Posterior vena cava (tissue), 2 donors: ENCODE measurements at places on chromosomes 7 and 10. TPM values are rescaled to one million over a fixed set of nuclear protein-coding genes. Genes with fewer than 3 reads are reported as not detected.

CCL26 gene
- 0.97 TPM for total RNA-seq

DNA sequence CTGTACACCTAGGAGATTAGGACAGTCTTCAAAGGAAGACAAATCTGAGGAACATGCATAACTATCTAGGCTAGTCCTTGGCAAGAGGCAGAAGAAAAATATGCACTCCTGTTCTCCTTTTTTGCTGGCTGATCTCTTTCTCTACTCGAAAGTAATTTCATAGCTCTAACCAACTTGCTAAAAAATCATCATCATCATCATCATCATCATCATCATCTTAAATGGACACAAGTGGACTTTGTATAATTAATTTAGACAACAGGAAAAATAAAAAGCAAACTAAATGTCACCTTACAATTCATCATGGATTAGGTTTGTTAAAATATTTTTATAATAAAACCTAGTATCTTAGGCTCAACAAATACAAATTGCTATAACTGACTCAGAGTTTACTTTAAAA, 47.2 kb upstream of the DKK1 start:
- no peak for DNase-seq

DNA sequence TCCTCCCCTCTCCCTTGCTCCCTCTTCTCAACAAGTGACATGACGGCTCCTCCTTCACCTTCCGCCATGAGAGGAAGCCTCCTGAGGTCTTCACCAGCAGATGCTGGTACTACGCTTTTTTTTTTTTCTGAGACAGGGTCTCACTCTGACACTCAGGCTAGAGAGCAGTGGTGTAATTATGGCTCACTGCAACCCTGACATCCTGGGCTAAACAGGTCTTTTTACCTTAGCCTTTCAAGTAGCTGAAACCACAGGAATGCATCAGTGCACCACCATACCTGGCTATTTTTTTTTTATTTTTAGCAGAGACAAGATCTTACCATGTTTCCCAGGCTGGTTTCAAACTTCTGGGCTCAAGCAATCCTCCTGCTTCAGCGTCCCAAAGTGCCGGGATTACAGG, 43.6 kb downstream of the MDH2 start:
- no peak for DNase-seq

MEST gene
- total RNA-seq = 19.8 TPM

GRCh38 chr7:26690135-26690805, 174.1 kb downstream of the SKAP2 start:
- DNase-seq = no peak

SPDYE8 gene
- not detected for total RNA-seq

ERVW-1 gene
- total RNA-seq = not detected

- DNase-seq = no peak
These were observed 84.3 kb upstream of the MPP7 start for GRCh38 chr10:28387140-28387539.

DNA sequence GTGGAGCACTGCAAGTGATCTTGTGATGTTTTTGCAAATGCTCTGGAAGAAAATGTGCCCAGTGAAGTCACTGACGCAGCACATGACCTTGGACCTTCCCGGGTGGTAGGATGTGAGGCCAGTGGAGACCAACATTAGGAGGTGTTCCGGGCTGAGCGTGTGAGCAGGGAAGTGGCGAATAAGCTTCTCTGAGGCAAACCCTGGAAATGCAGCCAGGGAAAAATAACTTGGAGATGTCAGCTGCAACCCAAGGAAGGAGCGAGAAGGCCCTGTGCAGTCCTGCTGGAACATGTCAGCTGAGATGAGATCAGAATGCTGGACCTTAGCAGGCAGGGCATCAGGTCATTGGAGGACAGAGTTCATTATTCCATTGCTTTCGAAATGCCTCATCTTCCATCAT, 18.6 kb upstream of the SDK1 start:
- DNase-seq = peak; percentile 83

DNA sequence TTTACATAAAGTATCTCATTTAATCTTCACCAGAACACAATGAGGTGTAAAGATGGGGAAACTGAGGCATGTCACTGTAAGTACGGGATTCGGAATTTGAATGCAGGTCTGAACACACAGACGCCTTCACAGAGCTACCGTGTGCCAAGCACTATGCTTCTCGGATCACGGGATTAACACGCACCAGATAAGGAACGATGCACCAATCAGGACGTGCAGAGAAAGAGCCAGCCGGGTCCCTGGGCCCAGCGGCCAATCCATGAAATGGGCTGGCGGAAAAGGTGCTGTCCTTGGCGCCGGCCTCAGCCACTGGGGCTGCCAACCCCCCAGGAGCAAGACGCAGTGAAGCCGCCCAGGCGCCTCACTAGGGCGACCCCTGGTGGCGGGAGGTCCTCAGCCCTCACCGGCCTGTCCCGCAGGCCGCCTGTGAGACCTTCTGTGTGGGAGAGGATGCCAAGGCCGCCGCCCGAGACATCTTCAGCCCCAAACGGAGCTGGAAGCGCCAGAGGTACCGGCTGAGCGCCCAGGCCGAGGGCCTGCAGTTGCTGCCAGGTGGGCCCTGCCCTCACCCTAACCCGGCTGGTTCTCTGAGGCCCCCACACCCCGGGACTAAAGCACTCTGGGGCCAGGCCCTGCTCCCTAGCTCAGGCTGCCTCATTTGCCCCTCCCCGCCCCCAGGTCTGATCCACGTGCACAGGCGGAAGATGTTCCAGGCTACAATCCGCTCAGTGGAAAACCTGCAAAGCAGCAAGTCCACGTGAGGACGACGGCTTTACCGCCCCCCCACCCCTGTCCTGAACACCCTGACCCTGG, 15.6 kb downstream of the ATG9B start:
- DNase-seq = peak; percentile 94
